ENCODE measurements at places on chromosomes 12 and 14.

- no peak for DNase-seq
These were observed 14.0 kb downstream of the RNASE9 start for GRCh38 chr14:20546877-20547276.

DNA sequence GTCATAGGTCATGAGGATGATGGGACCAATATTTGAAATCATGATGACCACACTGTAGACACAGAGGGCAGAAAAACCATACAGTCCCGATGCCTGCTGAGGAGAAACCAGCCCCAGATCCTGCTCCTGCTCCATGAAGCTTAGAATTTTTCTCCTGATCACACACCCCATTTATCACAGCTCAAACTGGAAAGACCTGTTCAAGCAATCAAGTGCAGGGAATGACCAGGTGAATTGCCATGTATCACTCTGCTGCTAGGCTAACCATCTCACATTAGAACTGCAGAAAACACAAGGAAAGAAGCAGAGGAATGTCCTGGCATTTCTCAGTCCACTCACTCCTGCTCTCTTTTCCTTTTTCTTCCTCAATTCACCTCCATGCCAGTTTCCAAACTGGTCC lies 18.1 kb downstream of the MANSC1 start:
- DNase-seq: no peak

DNA sequence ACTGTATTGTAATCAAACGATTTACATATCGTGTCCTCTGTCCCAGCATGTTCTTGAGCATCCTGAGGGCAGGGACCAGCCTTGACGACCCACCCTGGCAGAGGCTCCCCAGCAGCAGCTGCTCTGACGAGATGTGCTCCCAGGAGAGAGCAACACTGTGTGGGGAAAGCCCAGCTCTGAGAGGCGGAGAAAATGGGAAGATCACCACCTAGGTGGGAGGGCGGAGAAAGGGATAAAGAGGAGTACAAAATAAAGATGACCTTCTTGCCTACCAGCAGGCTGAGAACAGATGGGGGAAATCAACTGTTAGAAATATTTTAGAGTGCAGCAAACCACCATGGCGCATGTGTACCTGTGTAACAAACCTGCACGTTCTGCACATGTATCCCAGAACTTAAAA lies 71.5 kb upstream of the CAPRIN2 start:
- no peak for DNase-seq

DNA sequence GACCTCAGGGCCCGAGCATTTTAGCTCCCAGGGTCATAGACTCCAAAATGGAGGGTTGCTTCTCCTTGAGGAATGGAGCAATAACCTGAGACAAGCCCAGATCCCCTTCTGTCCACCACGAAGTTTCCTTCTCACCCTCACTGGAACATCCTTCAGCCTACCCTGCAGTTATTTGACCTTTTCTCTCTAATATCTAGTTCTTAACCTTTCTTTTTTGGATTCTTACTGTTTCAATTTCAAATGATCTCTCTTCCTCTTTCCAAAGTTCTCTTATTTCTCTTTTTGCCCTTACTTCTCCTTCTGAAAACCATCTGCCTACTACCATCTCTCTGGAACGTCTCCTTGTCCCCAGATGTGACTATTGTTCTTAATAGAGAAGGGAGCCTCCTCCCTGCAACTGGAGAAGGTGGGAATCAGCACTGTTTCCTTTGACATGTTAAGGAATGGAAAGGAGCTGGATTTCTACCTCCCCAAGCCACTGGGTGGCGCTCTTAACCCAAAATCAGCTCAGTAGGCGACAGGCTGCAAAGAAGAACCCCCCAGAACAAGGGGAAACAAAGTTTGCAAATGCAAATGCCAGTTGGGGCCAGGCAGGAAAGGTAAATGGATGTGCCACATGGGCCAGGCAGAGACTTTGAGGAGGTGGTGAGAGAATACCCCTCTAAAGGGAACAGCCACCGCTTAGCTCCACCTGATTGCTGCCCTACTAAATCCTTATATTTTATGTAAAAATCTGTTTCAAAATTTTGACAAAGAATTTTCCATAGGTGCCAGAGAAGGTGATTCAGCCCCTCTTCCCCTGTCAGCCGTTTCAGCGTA lies 22.4 kb upstream of the PDE1B start:
- DNase-seq: no peak

- no peak for DNase-seq
These were observed 72.7 kb upstream of the PPP4R3A start for GRCh38 chr14:91582761-91583160.

DNA sequence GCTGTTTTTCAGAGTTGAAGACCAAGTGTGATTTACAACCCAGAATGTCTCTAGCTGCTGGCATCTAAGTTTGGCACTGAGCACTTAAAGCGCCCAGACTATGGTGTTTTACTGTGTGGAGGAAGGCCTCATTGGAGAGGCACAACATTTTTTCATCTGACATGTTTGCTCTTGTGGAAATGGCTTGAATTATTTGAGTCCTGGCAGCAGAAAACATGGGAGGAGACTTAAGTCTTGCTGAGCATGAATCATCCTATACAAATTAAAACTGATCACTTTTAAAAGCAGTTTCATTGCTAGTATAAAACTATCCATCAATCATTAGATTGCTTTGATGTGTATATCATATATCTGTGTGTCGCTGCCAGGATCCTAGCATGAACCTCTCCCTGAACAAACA lies 85.9 kb upstream of the REP15 start:
- DNase-seq: no peak

DNA sequence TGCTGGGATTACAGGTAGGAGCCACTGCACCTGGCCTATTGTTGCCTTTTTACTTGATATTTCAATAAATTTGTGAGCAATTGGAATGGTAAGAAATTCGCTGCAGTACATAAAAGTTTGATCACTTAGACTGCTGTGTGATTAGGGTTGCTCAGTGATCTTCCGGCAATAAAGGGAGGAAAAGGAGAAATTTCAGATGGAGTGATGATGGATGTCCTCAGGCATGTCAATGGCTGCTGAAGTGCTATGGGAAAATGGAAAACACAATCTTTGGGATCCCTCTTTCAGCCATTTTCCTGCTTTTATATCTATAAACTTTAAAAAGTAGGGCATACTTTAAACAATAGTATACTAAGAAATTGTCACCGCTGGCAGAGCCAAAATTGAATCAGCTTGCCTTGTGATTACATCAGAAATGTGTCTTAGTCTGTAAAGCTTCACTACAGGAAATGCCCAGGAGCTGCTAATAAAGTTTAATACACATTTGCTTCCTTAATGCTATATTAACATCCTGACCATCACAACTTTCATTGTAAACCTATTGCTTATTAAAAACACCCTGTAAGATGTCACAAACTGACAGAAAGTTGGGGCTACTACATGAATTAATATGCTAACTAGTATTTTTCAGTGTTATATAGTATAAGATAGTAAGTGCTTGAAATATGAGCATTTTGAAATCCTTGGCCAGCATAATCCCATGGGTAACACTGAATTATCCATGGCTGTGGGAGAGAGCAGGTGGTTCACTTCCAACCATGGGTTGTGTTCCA lies 13.7 kb upstream of the FBXL14 start:
- DNase-seq: no peak

- no peak for DNase-seq
These were observed 2.2 kb downstream of the CPSF6 start for GRCh38 chr12:69241438-69242092.

DNA sequence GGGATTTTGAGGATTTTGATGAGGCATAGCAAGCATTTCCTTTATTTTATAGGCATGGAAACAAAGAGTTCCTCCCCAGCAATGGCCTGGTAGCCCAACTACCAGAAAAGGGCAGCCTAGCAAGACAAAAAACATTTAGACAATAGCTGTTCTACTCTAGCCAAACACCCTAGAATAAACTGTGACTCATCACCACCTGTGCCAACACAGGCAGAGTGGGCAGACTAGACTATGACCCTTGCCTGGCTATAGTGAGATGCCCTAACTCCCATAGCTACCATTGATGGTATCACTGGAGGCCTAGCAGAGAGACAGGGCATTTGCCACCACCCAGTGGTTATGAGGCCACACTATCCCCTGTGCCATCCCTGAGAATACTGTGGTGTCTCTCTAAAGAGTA lies 15.5 kb upstream of the CCER1 start:
- no peak for DNase-seq

- DNase-seq: no peak
These were observed 4.9 kb downstream of the PLD4 start for GRCh38 chr14:104929268-104930230.

- no peak for DNase-seq
These were observed 57.0 kb downstream of the ZNF664 start for GRCh38 chr12:124030008-124030407.

- no peak for DNase-seq
These were observed 73.3 kb downstream of the MED13L start for GRCh38 chr12:116204169-116204568.

DNA sequence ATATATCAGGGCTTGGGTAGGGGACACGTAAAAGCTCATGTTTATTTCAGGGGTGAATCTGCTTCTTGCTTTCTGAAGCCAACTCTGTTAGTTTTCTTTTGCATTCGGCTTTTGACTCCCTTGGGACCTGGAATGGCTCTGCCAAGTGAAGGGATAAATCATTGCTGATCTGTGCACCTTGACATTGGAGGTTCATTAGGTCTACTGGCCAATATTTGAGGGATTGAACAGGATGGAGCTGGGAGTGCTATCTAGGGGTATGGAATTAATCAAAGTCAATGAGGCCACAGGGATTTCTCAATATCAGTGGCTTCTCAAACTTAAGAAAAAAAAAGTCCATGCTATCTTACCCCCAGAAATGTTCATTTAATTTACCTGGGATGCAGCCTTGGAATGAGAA lies 203.5 kb upstream of the RMST start:
- no peak for DNase-seq

DNA sequence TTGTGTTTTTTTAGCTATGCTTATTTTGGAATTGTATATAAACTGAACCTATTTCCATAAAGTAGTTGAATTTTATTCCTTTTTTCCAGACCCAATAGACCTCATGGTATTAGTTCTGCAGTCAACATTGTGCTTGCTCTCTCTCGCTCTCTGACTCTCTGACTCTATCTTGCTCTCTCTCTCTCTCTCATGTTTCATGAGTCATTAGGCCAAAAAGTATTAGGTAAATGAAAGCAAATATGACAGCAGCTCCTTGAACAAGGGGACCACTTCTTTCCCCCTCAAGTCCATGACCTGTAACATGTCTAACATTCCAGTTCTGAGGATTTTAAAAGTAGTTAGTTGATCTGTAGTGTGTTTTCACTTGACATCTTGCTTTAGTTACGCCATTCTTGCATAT lies 14.0 kb upstream of the C12orf71 start:
- no peak for DNase-seq

DNA sequence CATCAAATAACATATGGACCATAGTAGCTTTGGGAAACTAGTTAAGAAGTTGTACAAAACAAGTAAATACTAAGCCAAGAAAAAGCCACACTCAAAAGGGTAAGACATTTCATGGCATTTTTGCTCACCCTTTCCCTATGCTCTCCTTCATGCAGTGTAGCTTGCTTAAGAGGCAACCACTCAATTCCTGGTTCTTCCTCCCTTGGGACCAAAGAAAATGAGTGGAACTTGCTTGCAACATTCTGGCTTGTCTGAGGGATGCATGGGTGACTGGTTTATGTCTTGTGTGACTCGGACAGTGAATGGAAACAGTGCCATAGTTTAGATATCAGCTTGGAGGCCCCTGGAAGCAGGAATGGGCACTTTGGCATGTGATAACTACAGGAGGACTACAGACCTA lies 252.0 kb upstream of the ARID2 start:
- DNase-seq: no peak

Data from cortex of kidney (tissue), 1 donor.